ENCODE measurements at places on chromosomes 13 and 19.

- DNase-seq, result no peak
These were observed 14.1 kb downstream of the ZNF490 start for GRCh38 chr19:12596485-12596884.

GRCh38 chr13:37074703-37075102 is 15.2 kb upstream of the SUPT20H start:
- DNase-seq, result no peak

- DNase-seq, result no peak
These were observed 103.1 kb downstream of the SACS start for GRCh38 chr13:23330356-23330755.

DNA sequence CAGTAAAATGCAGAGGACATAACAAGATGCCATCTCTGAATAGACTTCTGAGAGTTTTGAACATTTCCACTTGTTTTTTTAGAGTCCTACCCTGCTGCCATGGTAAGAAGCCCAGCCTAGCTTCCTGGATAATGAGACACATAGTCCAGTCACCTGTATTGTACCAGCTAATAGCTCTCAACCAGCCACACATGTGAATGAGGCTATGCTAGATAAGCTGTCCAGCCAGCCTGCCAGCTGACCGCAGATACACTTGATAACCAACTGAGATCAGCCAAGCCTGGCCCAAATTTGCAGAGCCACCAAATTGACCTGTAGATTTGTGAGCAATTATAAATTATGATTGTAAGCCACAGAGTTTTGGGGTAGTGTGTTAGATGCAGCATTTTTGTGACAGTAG is 10.7 kb downstream of the RFXAP start:
- DNase-seq, result no peak

- no peak for DNase-seq
These were observed 192.1 kb downstream of the KATNAL1 start for GRCh38 chr13:30115257-30115600.

DNA sequence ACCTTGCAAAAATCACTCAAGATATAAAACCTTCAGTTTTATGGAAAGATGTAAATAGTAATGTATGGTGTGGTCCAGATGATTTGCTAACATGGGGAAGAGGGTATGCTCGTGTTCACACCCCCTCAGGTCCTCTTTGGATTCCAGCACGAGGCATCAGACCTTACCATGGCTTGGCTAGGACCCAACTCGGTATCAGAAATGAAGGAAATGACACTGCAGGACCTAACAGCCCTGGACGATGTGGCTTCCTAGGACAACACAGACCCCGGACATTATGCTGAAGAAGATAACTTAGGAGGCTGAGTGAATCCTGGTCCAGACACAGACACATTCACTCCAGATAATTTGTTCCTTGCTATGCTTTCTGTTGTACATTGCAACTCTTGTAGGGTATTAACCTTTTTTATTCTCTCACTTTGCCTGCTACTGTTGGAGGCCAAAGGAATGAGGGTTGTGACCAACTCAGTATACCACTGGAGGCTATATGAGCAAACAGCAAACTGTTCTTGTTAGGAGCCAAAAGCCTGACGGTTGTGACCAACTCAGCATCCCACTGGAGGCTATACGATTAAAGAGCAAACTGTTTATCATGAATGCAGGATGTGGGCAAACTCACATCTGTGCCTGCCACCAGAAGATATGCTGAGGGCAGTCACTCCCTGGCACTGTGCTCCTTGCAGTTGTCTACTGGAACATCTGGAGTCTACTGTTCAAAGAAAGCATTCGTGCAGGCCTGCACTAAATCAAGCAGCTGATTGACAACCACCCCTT is 121.7 kb downstream of the ZNF429 start:
- no peak for DNase-seq

- no peak for DNase-seq
These were observed 687 bp downstream of the PLEKHA4 start for GRCh38 chr19:48867746-48868113.

DNA sequence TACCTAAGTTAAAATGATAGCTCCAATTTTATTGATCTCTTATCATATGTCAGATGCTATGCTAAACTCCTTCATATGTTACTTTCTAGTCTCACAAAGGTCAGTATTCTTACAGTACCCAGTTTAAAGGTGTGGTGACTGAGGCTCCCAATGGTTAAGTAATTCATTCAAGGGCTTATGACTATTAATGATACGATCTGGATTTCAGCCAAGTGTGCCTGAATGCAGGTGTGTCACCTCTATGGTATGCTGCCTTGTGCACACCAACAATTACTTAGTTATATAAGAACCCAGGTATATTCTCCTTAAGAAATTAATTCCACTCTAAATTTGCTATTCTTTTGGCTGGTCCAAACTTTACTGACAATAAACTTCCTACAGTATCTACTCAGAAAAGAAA is 84.6 kb upstream of the TRPC4 start:
- DNase-seq, result no peak

DNA sequence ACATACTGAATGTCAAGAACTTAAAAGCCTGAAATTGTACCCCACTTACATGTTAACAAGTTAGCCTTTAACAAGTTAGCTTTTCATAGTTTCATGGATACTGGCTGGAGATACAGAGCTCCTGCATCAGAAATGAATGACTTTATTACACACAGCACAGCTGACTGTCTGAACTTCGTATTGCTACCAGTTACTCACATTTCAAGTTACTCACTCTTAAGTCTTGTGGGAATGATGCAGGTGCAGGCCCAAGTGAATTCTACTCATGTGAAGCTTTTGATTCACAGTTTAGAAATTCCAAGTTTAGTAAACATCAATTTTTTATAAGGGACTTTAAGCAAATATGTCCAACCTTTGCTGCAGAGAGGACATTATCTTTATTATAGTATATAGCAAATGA is 762.2 kb upstream of the PRR20A start:
- no peak for DNase-seq

- DNase-seq, result no peak
These were observed at the start of gene NUMBL for GRCh38 chr19:40690050-40690692. NUMBL (minus strand) TSS chr19:40690651; CDS start chr19:40690483, 168 bp downstream.

DNA sequence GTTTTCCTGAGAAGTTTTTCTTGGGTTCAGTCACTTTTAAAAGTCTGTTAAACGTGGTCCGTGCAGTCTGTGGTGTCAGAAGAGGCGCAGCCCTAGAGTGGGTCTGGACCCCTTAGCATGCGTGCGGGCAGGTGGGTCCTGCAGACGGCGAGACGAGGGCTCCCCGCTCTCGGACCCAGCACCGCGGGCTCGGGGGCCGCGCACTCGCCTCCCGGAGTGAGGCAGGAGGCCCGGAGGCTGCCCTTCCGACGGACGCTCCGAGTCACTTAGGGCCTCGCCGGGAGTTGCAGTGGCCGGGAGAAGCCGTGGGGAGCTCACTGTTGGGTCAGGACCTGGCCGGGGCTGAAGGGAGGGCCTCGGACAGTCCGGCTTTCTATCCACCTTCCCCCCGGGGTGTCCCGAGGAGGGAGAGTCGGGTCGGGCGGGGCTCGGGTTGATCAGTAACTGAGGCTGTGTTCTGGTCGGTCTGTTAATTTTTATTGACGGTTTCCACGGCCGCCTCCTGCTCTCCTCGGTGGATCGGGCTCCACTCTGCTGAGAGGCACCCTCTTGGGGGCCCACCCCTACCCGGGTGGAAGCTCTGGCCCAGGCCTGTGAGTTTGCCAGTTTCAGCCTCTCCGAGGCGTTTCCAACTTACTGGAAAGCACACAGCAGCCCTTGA is 1.3 kb downstream of the PTBP1 start:
- DNase-seq, result peak; percentile 30

DNA sequence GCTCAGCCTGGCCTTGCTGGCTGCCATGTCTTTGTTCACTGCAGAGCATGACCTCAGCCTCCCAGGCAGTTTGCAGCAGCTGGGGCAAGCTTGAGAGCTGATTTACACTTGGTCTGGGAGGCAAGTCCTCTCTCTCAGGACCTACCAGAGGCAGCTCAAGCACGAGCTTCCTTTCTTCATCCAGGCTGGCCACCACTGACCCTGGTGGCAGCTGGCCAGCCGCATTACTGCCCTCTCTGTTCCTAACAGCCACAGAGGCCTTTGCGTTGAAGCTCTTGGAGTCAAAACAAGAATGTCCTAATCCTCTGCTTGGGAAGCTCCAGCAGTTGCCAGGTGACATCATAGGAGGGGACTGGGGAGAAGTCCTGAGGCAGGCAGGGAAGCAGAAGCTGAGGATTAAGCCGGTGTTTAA is 85.7 kb downstream of the NUFIP1 start:
- DNase-seq, result peak; percentile 81

GRCh38 chr13:93244141-93244917 is 17.7 kb downstream of the GPC6 start:
- DNase-seq, result no peak

- no peak for DNase-seq
These were observed 45.0 kb downstream of the CEBPG start for GRCh38 chr19:33418461-33418860.

DNA sequence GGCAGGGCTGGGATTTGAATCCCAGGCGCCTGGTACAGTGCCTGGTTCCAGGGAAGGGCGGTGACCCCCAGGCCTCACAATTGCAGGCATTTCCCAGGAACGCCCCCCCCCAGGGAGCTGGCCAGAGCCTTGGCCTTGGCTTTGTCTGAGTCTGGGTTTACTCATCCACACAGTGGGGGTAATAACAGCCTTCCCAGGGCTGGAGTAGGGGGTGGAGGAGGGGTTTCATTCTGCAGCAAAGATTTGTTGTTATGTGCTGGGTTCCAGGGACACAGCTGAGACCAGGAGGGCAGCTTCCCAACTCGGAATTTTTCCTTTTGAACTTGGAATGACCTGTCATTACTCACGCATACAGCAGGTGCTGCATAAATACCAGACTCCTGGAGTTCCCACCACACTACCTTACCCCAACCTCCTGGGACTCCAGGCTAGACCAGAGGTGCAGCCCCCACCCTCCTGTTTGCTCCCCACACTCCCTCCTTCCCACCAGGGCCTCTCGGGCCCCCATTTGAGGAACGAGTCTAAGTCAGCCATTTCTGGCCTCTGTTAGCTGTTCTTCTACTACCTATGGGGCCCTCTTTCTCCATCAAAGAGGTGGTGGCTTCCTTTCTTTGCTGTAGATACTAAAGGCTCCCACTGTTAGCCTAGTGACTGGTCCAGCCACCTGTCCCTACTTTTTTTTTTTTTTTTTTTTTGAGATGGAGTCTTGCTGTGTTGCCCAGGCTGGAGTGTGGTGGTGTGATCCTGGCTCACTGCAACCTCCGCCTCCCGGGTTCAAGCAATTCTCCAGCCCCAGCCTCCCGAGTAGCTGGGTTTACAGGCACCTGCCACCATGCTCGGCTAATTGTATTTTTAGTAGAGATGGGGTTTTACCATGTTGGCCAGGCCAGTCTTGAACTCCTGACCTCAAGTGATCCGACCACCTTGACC is 1.6 kb upstream of the ADAMTS10 start:
- DNase-seq, result peak; percentile 52

- no peak for DNase-seq
These were observed 49.2 kb downstream of the GADD45B start for GRCh38 chr19:2524840-2525723.

- DNase-seq, result no peak
These were observed 437.0 kb downstream of the KLF12 start for GRCh38 chr13:73697166-73697565.

Data from heart left ventricle (tissue), 16 donors.